ENCODE measurements at places on chromosomes 6 and 20. TPM values are rescaled to one million over a fixed set of nuclear protein-coding genes. Genes with fewer than 3 reads are reported as not detected.
A peak's percentile ranks its signal among the peaks of the same experiment; 100 is the strongest.

ADTRP gene
- not detected for total RNA-seq

DNA sequence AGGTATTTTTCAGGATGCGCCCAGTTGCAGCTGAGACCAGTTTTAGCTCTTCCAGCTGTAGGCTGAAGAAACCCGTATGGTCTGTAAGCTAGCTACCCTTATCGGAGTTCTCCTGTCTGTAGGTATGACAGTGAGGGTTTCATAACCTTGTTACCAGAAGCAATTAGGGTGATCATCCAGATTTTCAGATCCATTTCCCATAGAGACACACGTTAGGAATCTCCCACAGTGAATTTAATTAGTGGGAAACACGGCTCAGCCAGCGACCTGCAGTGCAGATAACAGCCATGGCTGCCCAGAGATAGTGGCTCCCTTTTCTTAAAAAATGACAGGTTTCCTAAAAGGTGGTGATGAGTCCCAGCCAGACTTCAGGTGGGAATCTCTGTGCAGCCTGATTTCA is 111.1 kb downstream of the BTBD3 start:
- no peak overlapping the region for H3K27ac ChIP-seq
- H3K4me1 ChIP-seq: no peaks in the 10 kb centered on the region
- no peaks in the 10 kb centered on the region for H3K27me3 ChIP-seq
- DNase-seq: no peak
- H3K36me3 ChIP-seq: no peaks in the 10 kb centered on the region

RPN2 gene
- total RNA-seq: 250 TPM

ATP9A gene
- total RNA-seq: 8.7 TPM

VARS2 gene
- 42.7 TPM for total RNA-seq

DNA sequence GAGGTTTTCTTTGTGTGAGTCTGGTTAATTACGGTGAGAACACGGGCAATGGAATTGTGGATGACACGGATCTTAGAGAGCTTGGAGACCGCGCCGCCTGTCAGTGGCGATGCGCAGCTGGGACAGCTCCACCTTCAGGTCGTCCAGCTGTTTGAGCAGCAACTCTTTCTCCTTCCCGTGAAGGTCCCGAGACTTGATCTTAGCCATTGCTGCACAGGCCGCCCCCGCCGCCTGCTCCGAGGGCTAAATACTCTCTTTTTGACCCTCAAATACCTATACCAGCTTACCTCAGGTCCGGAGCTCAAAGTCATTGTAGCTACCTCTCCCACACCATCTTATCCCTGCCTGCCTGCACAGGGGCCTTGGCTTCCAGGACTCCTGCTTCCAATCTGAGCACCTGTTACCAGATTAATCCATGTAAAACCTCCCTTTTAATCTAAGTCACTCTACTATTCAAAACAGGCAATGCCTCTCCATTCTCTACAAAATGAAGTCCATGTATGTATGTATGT is 100.2 kb downstream of the PREP start:
- H3K36me3 ChIP-seq: no peaks in the 10 kb centered on the region
- no peaks in the 10 kb centered on the region for H3K27me3 ChIP-seq
- no peaks in the 10 kb centered on the region for H3K4me1 ChIP-seq
- DNase-seq: no peak

DNA sequence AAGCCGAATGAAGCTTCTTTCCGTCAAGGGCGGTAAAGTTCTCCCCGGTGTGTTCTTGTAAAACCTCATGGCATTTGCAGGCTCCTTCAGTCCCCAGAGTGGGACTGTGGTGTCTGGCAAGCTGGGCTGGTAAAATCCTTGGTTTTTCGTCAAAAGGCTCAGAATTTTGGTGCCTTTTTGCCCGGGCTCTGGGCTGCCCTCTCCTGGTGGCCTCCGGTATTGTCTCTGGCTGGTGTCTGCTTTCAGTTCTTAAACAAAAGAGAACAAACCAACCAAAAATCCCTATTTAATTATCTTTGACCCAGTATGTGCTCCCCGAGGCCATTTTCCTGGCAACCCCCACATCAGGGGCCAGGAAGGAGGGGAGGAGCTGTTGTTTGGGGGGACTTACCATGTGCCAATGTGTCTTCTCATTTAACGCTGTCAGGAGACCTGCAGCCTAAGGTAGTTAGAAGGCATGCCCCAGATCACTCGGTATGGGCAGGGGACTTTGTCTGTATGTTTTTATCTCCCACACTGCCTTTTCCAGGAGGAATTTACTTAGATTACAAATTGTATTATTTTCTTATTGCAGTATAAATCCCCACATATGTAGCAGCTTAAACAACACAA is 11.1 kb downstream of the CDH4 start:
- H3K4me1 ChIP-seq: no peaks in the 10 kb centered on the region
- no peak overlapping the region for H3K27ac ChIP-seq
- H3K27me3 ChIP-seq: peaks cover 13% of the 10 kb centered on the region
- H3K36me3 ChIP-seq: no peaks in the 10 kb centered on the region

GRCh38 chr6:33771146-33772081 is 17.5 kb downstream of the LEMD2 start:
- H3K27me3 ChIP-seq: no peaks in the 10 kb centered on the region
- peaks cover 23% of the 10 kb centered on the region for H3K4me1 ChIP-seq
- H3K27ac ChIP-seq: peak overlapping the region; percentile 69
- H3K36me3 ChIP-seq: peaks cover 2% of the 10 kb centered on the region

GRCh38 chr6:31400467-31401289 is 2.7 kb upstream of the MICA start:
- peak overlapping the region; percentile 96 for H3K27ac ChIP-seq
- H3K4me3 ChIP-seq: peak overlapping the region; percentile 71
- no peak for DNase-seq
- H3K27me3 ChIP-seq: no peaks in the 10 kb centered on the region

GRCh38 chr6:165571721-165572132 is 91.3 kb downstream of the PDE10A start:
- H3K27ac ChIP-seq: peak overlapping the region; percentile 97
- H3K27me3 ChIP-seq: no peaks in the 10 kb centered on the region
- H3K4me3 ChIP-seq: no peak overlapping the region
- H3K4me1 ChIP-seq: peaks cover 59% of the 10 kb centered on the region

DNA sequence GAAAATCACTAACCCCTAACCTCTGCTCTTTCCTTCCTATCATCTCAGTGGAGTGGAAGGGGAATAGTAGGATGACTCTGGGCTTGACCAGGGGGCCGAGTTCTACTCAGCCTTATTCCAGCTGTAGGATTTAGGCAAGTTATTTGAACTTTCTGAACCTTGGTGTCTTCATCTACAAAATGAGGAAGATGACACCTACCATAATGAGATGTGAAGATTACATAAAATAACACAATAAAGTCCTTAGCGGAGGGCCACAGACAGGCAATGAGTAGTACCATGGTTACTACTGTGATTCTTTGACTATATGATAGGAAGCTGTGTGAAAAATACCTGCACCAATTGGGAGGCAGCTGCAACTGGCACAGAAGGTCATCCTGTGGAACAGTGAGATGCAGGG is 53.6 kb upstream of the PIM1 start:
- H3K27ac ChIP-seq: peak overlapping the region; percentile 2
- H3K36me3 ChIP-seq: no peaks in the 10 kb centered on the region
- no peak for DNase-seq
- H3K27me3 ChIP-seq: no peaks in the 10 kb centered on the region

OR2H2 gene
- not detected for total RNA-seq

DNA sequence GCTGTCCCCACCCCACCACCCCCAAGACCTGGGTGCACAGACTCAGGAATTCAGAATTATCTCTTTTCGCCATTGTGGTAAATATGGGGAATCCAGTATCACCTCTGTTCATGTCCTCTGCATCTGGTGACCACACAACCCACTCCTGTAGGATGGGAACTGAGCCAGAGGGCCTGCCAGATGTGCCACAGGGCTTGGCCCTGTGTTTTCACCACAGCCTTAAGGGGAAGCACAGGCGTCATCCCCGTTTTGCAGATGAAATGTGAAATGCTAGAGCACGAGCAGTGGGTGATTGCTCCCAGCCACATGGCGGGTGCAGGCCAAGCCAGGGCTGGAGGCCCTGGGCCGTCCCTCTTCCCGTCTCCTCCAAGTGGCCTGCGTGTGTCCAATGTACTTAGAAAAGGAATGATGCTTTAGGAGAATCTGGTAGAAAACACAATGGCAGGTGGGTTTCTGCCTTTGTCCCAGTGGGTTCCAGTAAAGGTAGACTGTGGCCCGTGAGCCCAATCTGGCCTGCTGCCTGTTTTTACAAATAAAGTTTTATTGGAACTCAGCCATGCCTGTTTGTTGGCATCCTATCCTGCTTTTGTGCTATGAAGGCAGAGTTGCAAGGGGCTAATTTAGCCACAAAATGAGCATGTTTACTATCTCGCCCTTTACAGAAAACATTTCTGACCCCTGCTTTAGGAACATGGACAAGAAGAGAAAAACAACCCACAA is 309.2 kb downstream of the CDH4 start:
- H3K27ac ChIP-seq: no peak overlapping the region
- H3K4me3 ChIP-seq: no peak overlapping the region
- no peaks in the 10 kb centered on the region for H3K27me3 ChIP-seq
- no peaks in the 10 kb centered on the region for H3K4me1 ChIP-seq
- H3K36me3 ChIP-seq: no peaks in the 10 kb centered on the region

PERP gene
- 348 TPM for total RNA-seq

SYCP2 gene
- total RNA-seq: 39.7 TPM

- H3K36me3 ChIP-seq: no peaks in the 10 kb centered on the region
- no peak for DNase-seq
- no peak overlapping the region for H3K4me3 ChIP-seq
- no peaks in the 10 kb centered on the region for H3K4me1 ChIP-seq
Measured at GRCh38 chr6:107698146-107698545, 126.0 kb downstream of the SCML4 start.

DNA sequence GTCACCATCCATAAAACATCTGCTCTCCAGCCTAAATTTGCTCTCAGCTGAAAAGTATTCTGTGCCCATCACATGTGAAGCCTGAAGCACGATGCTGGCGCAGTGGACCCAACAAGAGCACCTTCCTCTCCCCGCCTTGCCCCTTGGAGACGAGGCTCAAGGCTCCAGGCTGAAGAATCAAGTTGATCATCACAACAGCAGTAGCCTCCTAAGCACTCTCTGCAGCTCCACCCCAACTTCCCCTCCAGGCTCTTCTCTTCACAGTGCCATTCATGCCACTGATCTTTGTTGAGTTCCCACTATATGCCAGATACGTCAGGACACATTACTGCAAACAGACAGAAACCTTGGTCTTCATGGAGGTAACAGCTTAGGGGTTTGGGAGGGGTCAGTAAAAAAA is 41.6 kb upstream of the ZNF217 start:
- H3K27ac ChIP-seq: peak overlapping the region; percentile 57
- H3K36me3 ChIP-seq: no peaks in the 10 kb centered on the region
- H3K4me3 ChIP-seq: no peak overlapping the region
- H3K4me1 ChIP-seq: peaks cover 12% of the 10 kb centered on the region
- no peaks in the 10 kb centered on the region for H3K27me3 ChIP-seq
- no peak for DNase-seq

DNA sequence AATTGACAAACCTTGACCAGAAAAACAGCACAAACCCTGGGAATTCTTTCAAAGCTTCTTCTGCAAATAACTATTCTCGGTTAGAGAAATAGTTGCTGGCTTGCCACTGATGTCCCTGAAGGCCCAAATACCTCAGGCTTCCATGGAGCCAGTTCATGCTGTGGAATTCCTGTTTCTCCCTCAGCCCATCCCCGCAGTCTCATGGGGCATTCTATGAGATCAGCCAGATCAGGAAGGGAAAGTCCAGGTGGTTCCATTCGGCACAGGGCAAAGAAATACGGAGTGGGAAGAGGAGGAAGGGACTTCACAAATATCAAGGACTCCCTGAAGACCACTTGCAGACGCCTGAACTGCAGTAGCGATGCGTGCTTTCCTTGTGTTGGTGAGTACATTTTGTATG is 63.3 kb downstream of the MYLK4 start:
- H3K27me3 ChIP-seq: no peaks in the 10 kb centered on the region

DNA sequence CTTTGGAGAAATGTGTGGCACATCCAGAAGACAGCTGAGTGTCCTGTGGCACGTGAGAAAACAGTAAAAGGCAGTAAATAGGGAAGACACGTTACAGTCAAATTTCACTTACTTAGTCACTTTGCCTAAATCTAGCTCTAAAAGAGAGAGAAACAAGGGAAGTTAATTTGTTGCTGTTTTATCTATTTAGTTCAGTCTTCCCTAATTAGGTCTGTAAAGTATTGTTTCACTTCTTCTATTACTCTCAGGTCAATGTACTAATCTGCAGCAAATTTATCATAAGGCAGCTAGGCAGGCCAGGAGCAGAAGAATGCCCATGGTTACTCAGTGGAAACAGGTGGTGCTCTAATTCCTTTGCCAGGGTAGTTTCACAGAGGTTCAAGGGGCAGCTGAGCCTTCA is 124.3 kb upstream of the CNR1 start:
- H3K36me3 ChIP-seq: no peaks in the 10 kb centered on the region
- no peak overlapping the region for H3K27ac ChIP-seq
- no peak overlapping the region for H3K4me3 ChIP-seq

GRCh38 chr6:8017276-8017701 is 46.9 kb downstream of the BLOC1S5 start:
- no peaks in the 10 kb centered on the region for H3K27me3 ChIP-seq
- no peaks in the 10 kb centered on the region for H3K4me1 ChIP-seq
- no peaks in the 10 kb centered on the region for H3K36me3 ChIP-seq
- no peak overlapping the region for H3K4me3 ChIP-seq

TNFRSF6B gene
- total RNA-seq: not detected

GRCh38 chr6:82693094-82693493 is 329.5 kb downstream of the TPBG start:
- no peak overlapping the region for H3K4me3 ChIP-seq
- H3K27me3 ChIP-seq: no peaks in the 10 kb centered on the region
- no peaks in the 10 kb centered on the region for H3K4me1 ChIP-seq
- no peaks in the 10 kb centered on the region for H3K36me3 ChIP-seq
- DNase-seq: no peak

DNA sequence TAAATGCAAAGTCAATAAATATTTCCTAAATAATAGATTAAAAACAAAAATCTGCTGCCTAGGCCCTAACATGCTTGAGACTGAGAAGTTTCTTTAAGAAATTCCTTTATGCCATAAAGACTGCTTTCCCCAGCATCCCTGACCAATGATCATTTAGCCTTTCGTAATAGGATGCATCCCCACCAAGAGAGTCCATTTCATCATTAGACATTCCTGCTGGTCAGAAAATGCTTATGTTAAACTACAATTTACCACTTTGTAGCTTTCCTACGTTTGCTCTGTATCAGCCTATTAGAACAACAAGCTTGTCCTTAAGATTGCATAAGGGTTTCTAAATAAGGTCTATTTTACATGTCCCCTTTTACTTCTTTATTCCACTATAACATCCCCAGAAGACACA is 59.8 kb upstream of the HSF2 start:
- no peak overlapping the region for H3K27ac ChIP-seq
- H3K27me3 ChIP-seq: peaks cover 2% of the 10 kb centered on the region
- DNase-seq: no peak
- no peaks in the 10 kb centered on the region for H3K4me1 ChIP-seq
- no peaks in the 10 kb centered on the region for H3K36me3 ChIP-seq

- no peaks in the 10 kb centered on the region for H3K4me1 ChIP-seq
- no peak overlapping the region for H3K27ac ChIP-seq
- H3K27me3 ChIP-seq: no peaks in the 10 kb centered on the region
- H3K36me3 ChIP-seq: no peaks in the 10 kb centered on the region
Measured at GRCh38 chr20:12808006-12808567, 200.7 kb upstream of the SPTLC3 start.

- no peaks in the 10 kb centered on the region for H3K36me3 ChIP-seq
- DNase-seq: peak; percentile 53
- H3K27me3 ChIP-seq: no peaks in the 10 kb centered on the region
Measured at GRCh38 chr6:125789576-125790357, 993 bp upstream of the NCOA7 start.

SPEF1 gene
- total RNA-seq: 0.41 TPM

Data from Panc1 (cell line).